ENCODE measurements at places on chromosomes 2 and 18. TPM values are rescaled to one million over a fixed set of nuclear protein-coding genes. Genes with fewer than 3 reads are reported as not detected.

Gene PROM2
- total RNA-seq, result 1.2 TPM

Gene IL18R1
- 25.5 TPM for total RNA-seq

Gene PTPN2
- total RNA-seq, result 36.7 TPM

Gene NEB
- 3.3 TPM for total RNA-seq

Gene PJVK
- total RNA-seq, result 3.8 TPM

Gene TNFRSF11A
- total RNA-seq, result 11.0 TPM

Gene LTBP1
- total RNA-seq, result 60.9 TPM

Gene SPEG
- total RNA-seq, result 21.1 TPM

Gene ARL5A
- 68.3 TPM for total RNA-seq

Gene POMC
- 6.0 TPM for total RNA-seq
